ENCODE measurements at places on chromosomes 2 and 18. TPM values are rescaled to one million over a fixed set of nuclear protein-coding genes. Genes with fewer than 3 reads are reported as not detected.

- no peak for DNase-seq
Measured at GRCh38 chr2:215609089-215610032, 173.5 kb upstream of the FN1 start.

- no peak for DNase-seq
Measured at GRCh38 chr2:105943977-105944376, 199.3 kb downstream of the NCK2 start.

MYO3B gene
- polyA plus RNA-seq, result 0.54 TPM

ANKRD23 gene
- polyA plus RNA-seq, result 10.0 TPM

DNA sequence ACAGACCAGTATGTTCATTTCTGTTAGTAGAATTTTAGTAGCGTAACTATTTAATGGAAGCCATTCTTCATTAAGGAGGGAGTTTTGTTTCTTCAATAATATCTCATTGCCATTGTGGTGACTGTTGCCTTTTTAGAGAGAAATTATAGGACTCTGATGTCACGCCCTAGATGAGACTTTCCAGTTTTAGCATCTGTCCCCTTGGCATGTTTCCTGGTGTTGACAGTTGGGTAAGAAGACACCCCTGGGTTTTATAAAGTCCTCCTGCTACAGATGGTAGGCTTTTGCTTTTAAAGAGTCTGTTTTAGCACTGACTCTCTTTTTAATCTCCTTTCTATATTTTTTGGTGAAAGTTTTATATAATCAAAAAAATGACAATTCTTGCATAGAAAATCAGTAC, 41.9 kb downstream of the KCNJ3 start:
- no peak for DNase-seq

RAB11FIP5 gene
- polyA plus RNA-seq, result 23.6 TPM

- DNase-seq, result no peak
Measured at GRCh38 chr2:143132355-143132754, 3.1 kb downstream of the ARHGAP15 start.

DNA sequence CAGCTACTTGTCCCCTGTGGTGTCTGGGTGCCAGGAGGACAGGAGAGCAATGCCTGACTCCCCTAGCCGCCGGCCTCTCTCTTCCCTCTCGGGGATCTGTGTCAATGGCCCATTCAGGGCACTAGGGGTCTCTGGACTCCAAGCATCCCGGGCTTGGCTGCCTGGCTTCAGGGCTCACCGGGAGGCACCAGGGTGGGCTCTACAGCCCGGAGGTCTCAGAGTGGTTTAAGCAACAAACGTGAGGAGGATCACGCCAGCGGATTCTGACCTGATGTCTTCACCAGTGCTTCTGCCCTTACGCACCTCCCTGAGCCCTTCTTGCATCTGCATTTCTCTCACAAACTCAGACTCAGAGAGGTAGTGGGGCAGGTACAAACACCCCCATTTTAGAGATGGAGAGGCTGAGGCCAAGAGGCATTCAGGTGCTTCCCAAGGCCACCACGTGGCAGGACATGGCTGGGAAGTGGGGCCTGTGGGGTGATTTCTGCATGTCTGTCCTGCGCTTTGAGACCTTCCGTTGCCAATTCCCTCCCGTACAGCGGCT, 243.0 kb downstream of the CELF4 start:
- no peak for DNase-seq

HOXD13 gene
- not detected for polyA plus RNA-seq

MALL gene
- polyA plus RNA-seq, result 3.3 TPM

- no peak for DNase-seq
Measured at GRCh38 chr18:11998193-11998592, 16.9 kb downstream of the IMPA2 start.

DNA sequence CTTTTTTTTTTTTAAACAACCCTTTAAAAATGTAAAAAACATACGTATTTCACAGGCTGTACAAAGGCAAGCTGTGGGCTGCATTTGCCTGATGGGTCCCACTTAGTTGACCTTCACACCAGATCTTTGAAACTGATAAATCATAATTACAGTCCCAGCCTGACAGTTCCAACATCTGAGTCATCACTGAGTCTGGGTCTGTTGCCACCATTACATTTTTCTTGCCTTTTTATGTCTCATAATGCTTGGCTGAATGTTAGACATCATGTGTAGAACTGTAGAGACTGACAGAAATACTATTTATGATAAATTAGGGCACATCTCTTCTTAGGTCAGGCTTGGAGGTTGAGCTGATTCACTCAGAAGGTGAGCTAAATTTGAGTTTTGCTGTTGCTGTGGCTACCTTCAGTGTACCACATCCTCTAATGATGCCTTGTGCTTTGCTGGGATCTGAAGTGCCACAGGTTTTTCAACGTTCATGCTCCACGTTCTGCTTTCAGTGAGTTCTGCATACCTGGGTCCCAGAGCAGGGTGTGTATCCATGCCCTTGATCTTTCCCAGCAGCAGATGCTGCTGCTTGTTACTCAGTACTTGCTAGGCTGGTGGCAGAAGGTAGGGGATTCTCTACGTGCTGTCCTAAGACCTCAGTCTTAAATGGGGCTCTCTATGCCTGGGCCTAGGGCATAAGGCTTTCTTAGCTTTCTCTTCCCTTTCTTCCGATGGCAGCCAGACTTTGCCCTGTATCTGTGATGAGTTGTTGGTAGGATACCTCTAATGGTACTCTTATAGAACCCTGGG, 160.6 kb upstream of the SMAD7 start:
- no peak for DNase-seq

- DNase-seq, result no peak
Measured at GRCh38 chr2:83923531-83923930, 535.5 kb downstream of the SUCLG1 start.

LOXHD1 gene
- 0.29 TPM for polyA plus RNA-seq

- no peak for DNase-seq
Measured at GRCh38 chr2:134669731-134670669, 48.8 kb downstream of the TMEM163 start.

ADAM17 gene
- 39.6 TPM for polyA plus RNA-seq

GRCh38 chr18:49767111-49768050, 46.0 kb downstream of the ACAA2 start:
- no peak for DNase-seq

CD8B2 gene
- polyA plus RNA-seq, result 0.59 TPM

DUSP2 gene
- 8.5 TPM for polyA plus RNA-seq

DNA sequence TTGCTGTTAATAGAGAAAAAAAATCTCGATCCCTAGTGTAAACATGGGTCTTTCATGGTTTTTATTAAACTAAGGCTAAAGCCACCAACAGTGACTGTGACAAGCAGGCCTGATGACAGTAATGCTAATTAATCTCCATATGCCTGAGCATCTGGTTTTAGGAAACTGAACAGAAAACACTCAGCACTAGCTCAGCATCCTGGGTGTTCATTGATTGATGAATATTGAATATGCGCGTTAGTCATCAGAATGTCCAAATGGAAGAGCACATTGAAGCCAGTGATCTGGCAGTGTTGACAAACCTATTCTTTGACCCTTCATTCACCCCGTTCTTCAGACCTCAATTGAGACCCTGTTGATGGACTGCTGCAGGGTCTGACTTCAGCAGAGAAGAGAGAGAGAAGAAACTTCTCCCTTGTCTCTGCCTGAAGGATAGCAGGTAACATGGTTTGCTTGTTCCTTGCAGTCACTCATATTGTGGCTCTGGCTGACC, 283.8 kb downstream of the RDH14 start:
- DNase-seq, result no peak

GRCh38 chr2:23183733-23184132, 201.2 kb upstream of the KLHL29 start:
- DNase-seq, result no peak

GNLY gene
- 0.80 TPM for polyA plus RNA-seq

DNA sequence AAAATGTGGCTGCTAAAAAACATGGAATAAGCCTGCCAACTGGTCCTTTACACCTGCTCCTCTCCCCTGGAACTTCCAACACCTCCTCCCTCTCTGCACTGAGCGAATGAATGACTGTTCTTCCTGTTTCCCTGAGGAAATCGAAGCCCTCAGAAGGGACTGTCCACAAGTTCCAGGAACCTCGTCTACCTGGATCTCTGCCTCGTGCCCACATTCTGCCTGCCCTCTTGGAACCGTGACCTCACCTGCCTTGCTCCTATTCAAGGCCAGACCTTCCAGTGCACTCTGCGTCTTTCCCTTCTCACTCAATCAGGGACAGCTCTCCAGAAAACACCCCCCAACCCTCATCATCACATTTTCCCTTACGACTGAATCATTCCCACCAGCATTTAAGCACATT, 4.4 kb upstream of the CAB39 start:
- no peak for DNase-seq

DNA sequence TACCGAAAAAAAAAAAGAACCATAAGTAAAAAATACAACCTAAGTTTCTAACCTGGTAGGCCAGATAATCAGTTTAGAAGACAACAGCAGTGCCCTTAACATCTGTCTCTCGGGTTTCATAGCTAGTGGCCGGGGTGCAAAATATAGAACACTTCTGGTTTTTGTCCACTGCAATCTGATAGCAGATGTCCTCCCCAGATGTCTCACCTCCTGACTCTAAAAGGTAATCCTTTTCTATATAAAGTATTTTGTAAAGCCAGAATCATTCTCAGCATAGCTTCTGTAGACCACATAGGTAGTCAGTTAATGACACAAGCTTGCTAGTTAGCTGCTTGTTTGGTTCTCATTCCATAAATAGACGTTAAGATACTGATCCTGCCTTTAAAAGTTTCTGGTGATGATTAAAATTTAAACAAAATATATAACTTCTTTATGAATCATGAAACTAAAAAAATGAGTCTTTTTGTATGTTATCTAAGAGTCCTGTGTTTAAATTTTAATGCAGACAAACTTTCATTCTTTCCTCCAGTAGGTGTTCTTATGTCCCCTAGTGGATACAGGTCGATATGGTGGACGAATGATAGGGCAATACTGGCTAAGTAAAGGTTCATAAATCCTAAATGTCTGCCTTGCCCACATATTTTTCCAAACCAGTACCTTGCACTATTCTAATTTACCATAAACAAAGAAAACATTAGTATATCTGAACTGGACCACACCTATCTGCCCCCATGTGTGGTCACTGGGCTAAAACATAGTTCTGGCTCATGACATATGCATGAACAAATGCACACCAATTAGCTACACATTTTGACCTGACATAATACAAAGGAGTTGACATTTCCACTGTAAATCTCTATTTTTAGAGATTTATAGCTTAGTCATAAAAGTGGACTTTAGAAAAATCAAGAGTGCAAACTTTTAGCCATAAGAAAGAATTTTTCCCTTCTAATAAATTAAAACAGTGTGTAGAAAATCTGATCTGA, 171.0 kb downstream of the SRBD1 start:
- DNase-seq, result no peak

DNA sequence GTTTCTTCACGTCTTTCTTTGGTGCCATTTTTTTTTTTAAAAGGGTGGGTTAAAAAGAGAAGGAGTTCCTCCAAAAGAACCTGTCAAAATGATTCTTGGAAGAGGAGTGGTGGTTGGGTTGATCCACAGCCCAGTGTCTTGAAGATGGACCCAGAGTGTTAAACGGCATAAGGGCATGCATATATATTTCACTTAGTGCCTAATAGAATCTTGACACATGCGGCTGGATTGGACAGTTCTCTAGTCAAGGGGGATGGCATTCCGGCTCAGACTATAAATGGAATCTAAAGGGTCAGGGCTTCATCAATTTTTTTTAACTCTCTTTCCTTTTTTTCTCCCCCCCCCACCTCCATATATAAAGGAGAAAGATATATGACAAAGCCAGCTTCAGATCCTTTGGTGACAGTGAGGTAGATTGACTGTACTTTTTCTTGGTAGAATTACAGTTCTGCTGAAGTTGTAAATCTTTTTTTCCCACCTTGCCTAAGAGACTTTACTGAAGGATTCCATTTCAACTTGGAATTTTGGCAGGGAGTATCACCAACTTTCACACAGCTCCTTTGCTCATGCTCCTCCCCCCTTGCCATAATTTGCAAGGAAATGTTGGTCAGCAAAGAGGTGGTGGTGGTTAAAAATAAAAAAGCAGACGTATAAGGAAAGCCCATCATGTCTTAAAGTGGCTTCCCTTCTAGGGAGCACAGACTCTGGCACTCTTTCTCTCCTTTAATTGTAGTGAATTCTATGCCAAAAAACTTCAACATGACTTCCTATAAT, at the start of gene MYL1:
TSS of gene MYL1 (minus strand) at position 160 of the 774 bp plus-strand sequence. CDS start at position 28, 132 bp downstream.
- DNase-seq, result no peak

- DNase-seq, result no peak
Measured at GRCh38 chr2:63796366-63796765, 45.3 kb upstream of the UGP2 start.

ALK gene
- polyA plus RNA-seq, result 16.7 TPM

FAM237A gene
- polyA plus RNA-seq, result not detected

TEKT4 gene
- 3.8 TPM for polyA plus RNA-seq

DNA sequence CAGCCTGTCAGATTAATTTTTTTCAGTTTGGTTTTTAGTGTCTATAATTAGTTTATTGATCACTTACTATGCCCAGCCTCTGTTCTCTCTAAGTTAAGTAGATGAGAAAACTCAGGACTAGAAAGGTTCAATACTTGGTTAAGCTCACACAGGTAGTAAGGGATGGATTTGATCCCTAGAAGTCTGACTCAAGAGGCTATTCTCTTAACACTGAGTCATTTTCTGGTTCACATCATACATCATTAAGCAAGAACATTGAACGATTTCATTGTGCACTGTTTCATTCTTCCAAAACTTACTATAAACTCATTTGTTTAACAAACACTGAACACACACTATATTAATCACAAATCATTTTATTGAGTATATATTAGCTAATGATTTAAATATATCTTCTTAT, 54.1 kb upstream of the SLC38A11 start:
- DNase-seq, result no peak

HOXD8 gene
- 42.7 TPM for polyA plus RNA-seq

- DNase-seq, result no peak
Measured at GRCh38 chr2:65165558-65165957, 35.7 kb upstream of the RAB1A start.

UGT1A10 gene
- not detected for polyA plus RNA-seq

TUBA4A gene
- 73.6 TPM for polyA plus RNA-seq

PDE11A gene
- 2.4 TPM for polyA plus RNA-seq

DNA sequence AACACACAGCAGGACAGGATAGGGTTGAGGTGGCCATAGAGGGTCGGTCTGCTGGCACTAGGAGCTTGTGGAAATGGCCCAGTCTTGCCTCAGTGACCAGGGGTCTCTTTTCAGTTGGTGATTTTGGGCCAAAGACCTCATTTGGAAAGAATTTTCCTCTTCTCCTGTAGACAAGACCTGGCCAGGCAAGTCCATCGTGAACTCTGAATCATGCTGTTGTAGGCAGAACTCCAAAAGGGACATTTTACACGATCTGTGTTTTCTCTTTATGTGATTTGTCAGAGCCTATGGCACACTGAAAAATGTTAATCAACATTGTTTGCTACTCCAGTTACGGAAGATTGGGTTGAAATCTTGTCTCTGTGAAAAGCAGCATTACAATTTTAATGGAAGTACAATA, 126.1 kb upstream of the PXDN start:
- no peak for DNase-seq

Data from spinal cord (tissue), 10 donors.